ENCODE measurements at places on chromosomes 6 and 20. TPM values are rescaled to one million over a fixed set of nuclear protein-coding genes. Genes with fewer than 3 reads are reported as not detected.

ISM1 gene
- 0.06 TPM for total RNA-seq

CST2 gene
- 10.8 TPM for total RNA-seq

FAM217A gene
- not detected for total RNA-seq

TEAD3 gene
- total RNA-seq: 6.9 TPM

BCKDHB gene
- 9.3 TPM for total RNA-seq

ZNF391 gene
- 0.56 TPM for total RNA-seq

ZSCAN16 gene
- total RNA-seq: 4.1 TPM

TGM3 gene
- not detected for total RNA-seq

SUMO4 gene
- total RNA-seq: 1.3 TPM

KIAA0408 gene
- 2.4 TPM for total RNA-seq

TBX18 gene
- 31.6 TPM for total RNA-seq

FOXS1 gene
- 15.7 TPM for total RNA-seq

HAO1 gene
- total RNA-seq: not detected

INSM1 gene
- not detected for total RNA-seq

ARMC2 gene
- 1.9 TPM for total RNA-seq

MCCD1 gene
- total RNA-seq: not detected

KIAA1755 gene
- total RNA-seq: 10.0 TPM

HDGFL1 gene
- not detected for total RNA-seq

RAD21L1 gene
- not detected for total RNA-seq

BCAS1 gene
- not detected for total RNA-seq

SRF gene
- total RNA-seq: 15.7 TPM

DNAAF9 gene
- 8.2 TPM for total RNA-seq

SRMS gene
- not detected for total RNA-seq

TP53TG5 gene
- total RNA-seq: not detected
